SW 1271 (cell line): ENCODE measurements at places on chromosomes 11 and 22.

DNA sequence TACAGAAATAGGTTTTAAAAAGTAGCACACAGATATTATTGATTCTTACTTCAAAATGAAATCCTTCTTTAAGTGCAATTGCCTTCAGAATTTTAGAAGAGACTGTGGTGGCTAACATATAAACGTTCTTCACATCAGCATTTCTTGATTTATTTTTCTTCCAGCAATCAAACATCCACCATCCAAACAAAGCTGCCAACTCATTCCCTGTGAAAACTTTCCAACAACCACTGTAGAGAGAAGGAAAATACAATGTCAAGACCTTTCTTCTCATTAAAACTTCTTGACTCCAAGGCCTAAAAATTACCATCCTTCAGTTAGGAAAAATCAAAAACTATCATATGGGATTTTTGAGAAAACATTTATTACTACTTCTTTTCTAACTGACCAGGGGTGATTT is 34.0 kb upstream of the P4HA3 start:
- DNase-seq, result no peak

- no peak for DNase-seq
Observed at GRCh38 chr11:130062026-130062425, 7.7 kb upstream of the APLP2 start.

GRCh38 chr11:57873196-57873911 is 111.8 kb downstream of the CTNND1 start:
- no peak for DNase-seq

- DNase-seq, result no peak
Observed at GRCh38 chr11:77506857-77507256, 33.0 kb upstream of the PAK1 start.

DNA sequence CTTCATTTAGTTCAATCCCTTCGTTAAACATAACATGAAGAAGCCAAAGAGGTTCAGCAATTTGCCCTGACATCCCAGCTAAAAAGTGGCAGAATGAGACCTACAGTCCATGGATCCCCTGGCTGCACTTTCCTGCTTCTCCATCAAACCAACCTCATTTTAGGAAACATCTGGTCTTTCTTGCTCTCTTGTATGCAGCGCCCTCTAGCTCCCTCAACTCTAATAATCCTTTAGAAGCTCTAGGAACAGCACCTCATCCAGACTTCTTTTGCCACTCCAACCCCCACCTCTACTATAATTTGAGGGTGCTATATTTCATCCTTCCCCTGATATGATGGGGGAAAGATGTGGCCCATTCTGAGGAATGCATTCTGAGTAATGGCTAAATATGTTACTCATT is 7.4 kb downstream of the CNTF start:
- DNase-seq, result no peak

GRCh38 chr11:44661311-44661717 is 65.4 kb upstream of the TSPAN18 start:
- DNase-seq, result no peak

DNA sequence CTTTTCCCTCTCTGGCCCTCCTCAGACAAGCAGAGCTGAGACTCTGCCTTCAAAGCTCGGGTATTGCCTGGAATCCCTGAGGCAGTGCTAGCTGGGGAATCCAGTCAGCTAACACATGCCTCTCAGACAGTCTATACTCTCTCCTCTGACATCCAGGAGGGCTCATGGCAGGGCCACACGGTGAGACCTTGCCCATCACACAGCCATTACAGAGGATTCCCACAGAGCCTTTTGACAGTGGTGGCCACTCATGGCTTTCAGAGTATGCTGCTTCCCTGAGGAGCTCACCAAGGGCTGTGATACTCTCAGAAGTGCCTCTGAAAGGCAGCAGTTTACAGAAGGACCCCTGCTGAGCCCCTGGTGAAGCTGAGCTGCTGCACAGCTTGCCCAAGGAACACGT is 165.3 kb downstream of the RRAS2 start:
- no peak for DNase-seq
